CD4-positive, alpha-beta T cell (primary cell): ENCODE measurements at places on chromosomes 1 and 21.

- DNase-seq, result peak; percentile 33
Measured at GRCh38 chr21:37006486-37007291, at the start of gene RIPPLY3. RIPPLY3 (plus strand) TSS chr21:37006702; CDS start chr21:37006773, 71 bp downstream.

- DNase-seq, result no peak
Measured at GRCh38 chr1:107648071-107648470, 316.9 kb downstream of the VAV3 start.

GRCh38 chr1:179120736-179121135 is 38.9 kb downstream of the TOR3A start:
- no peak for DNase-seq

DNA sequence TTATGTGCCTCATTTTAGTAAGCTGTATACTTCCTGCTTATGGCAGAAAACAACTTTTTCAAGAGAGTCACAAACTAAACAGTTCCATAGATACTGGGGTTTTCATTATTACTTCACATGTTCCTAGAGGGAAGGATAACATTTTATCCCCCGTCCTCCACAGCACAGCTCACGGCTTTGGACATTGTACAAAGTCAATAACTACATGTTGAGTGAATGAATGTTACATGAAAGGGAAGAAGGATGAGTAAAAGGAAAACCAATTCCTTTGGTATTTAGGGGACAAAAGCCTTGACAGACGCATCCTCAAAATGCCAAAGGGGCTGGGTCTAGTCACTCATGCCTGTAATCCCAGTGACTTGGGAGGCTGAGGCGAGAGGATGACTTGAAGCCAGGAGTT is 14.8 kb downstream of the PI4KB start:
- no peak for DNase-seq

DNA sequence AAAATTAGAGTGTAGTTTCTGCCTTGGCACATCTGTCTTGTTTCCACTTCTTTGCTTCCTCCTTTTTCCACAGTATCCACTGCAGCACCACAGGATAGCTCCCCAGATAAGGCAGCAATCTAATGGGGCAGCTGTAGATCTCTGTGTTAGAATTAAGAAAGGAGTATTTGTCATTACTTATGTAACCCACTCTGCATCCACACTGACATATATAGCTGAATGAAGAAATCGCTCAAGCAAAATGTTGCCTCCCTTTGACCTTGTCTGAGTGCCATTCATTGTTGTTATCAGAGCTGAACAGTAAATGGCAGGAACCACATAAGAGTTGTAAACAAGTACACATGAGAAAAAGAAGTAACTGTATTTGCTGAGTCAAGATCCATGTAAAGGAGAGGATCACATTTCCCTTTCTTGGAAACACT is 45.9 kb upstream of the DPH5 start:
- DNase-seq, result no peak

- no peak for DNase-seq
Measured at GRCh38 chr21:39961251-39961650, 94.0 kb downstream of the PCP4 start.

DNA sequence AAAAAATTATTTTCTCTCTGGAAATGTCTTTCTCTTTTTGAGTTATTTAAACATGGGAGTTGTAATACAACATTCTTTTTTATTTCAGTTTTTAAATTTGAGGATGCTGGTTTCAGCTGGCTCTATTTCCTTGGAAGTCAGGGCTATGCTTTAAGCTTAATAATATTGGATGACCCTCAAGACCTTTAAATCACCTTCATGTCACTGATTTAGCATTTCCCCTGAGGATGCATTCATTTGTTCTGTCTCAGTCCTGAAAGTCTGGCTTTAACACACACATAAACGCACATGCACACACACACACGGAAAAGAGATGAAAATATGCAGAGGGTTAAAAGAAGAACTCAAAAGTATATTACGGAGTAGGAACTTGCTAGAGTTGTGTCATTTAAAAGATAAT is 260.5 kb downstream of the PTBP2 start:
- DNase-seq, result no peak

- DNase-seq, result no peak
Measured at GRCh38 chr1:89566761-89567174, 42.1 kb downstream of the LRRC8B start.

- DNase-seq, result no peak
Measured at GRCh38 chr1:200518524-200518923, 102.0 kb downstream of the KIF14 start.

- DNase-seq, result peak; percentile 43
Measured at GRCh38 chr1:223363057-223363855, 720 bp downstream of the SUSD4 start.

DNA sequence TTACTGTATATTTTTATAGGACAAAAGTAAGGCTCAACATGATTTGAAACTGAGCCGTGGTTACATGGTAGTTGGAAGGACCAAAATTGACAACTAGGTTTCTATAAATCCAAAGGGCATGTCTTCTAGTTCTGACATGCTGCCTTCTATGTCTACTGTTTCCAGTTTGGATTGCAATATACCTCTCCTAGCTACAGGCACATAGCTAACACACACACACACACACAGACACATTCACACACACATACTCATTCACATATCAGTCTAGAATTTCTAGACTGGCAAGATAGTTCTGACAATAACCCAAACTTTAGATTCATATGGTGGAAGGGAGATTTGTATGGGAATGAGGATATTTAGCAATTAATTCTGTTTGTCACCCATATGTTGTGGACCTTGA is 544.8 kb upstream of the CAMK1G start:
- no peak for DNase-seq

DNA sequence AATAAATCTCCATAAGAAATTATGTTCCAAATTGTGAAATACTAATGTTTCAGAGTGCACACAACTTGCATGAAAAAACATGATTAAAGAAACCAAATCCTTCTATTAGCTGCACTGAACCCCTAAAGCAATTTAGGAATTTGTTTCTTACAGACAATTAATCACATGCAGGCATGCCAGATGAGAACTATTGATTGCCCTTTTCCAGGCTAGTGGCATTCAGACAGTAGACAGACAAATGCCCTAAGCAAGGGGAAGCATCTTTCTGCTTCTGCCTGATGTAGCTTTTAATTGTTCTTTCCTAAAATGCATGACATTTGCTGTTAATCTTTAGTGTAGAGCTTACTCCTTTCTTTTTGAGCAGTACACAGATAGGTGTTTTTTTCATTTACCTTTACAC is 229.5 kb downstream of the DPYD start:
- DNase-seq, result no peak

DNA sequence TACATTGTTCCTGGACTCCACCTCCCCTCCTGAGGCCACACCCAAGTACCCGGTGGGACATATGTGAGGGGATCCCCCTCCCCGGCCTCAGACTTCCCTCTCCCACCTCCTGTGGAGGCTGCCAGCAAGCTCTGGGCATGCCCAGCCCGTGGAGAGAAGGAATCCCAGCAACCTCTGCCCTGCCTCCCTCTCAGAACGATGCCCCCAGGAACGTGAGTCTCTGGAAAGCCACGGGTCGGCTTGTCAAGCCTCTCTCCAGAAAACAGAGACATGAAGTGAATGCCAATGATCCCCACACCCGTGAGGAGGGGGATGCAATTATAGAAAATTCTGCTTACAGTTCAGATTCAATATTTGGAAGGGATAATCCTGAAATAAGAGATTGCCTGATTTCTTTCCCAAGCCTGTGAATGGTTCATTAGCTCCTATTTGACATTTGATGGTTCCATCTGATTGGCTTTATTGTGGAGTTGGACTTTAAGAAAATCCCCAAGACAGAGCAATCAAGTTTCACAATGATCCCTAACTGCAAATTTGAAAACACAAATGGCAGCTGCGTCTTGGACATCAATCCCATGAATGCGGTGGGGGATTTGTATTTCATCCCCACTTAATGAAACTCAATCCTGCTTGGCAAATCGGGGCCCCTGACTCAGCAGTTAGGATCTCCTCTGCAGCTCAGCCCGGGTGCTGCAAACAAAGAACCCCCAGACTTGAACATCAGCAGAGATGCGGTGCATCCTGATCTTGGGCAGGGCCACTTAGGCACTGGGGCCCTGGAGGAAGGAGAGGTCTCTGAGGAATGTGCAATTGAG is 9.1 kb upstream of the GUCA2B start:
- no peak for DNase-seq

DNA sequence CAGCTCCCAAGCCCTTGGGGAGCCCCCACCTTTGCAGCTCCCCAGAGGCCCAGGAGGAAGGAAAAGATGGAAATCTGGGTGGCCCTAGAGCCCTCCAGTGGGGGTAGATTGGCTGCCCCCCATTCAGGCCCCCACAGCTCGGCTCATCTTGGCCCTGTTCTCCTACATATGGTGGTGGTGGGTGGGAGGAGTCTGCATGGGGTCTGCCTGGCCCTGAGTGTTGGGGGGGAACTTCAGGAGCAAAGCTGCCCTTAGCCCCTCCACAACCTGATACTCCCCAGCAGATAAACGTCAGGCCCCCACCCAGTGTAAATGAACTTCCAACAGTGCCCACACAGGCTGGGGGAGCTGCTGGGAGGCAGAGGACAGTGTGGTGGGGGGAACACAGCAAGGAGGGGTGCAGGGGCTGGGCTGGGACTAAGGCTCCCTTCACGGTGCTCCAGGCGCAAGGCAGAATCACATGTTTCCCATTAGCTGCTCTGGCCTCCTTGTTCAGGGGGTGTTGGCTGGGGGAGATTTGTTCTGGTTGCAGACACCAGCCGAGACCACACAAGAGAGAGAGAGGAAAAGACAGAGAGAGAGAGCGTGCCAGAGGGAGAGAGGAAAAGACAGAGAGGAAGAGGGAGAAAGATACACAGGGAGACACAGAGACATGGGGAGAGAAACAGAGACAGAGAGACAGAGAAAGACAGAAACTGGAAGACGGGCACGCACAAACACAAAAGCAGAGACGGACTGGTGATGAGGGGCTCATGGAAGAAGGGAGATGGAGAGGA is 42.6 kb downstream of the AHDC1 start:
- no peak for DNase-seq

GRCh38 chr1:165947797-165948455 is 120.5 kb downstream of the UCK2 start:
- DNase-seq, result no peak

DNA sequence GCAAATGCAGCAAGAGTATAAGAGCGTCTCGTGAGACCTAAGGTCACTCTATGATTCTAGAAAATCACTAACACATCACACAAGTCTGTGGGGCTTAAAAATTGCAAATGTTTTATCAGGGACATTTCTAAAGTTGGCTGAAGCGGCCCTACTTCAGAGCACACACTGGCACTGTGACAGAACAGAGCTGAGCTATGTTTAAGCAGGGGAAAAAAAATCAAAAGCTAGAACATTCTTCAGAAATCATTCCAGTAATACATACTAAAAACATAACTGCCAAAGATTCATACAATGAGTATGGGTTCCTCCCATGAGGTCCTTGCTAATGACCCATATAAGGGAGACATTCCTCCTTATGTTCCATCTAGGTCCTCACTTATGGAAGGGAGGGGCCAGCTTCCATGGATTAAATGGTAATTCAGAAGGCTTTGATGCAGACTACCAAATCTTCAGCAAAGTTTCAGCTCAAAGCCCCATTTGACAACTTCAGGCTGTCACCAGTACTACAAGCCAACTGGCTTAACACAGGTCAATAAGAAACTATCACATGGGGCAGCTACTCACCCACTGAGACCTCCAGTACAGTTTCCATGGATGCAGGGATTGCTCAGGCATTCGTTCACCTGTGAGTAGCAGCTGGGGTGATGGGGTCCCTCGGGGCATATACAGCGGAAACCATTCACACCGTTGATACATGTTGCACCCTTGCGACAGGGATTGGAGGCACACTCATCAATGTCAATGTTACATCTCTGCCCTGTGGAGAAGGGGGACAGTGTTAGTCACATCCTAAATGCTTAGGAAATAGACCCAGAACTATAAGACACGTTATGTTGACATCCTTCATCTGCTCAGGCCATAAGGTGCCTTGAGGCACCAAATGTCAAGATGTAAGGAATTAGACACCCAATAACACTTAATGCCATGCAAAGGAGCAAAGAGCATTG is 58.4 kb upstream of the ADAM30 start:
- no peak for DNase-seq

GRCh38 chr1:186518822-186519381 is 58.0 kb upstream of the PDC start:
- DNase-seq, result no peak

DNA sequence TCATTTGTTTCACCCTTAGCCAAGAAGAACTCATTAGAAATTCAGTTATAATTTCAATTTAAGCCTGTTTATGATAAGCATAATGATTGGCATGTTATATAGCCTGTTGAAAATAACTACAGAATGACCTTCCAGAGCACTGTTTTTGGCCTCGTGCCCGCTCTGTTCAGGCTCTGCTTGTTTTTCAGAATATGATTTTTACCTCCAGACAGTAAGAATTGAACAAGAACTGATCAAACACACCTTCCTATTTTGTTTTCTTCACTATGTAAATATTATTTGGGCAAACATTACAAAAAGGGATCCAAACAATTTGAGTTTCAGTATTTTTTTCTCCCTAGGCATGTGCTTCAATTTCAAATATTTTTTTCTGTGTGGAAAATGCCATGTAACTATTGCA is 48.1 kb upstream of the ANGPTL1 start:
- DNase-seq, result no peak

GRCh38 chr1:33273406-33273805 is 17.1 kb downstream of the ZNF362 start:
- DNase-seq, result no peak

DNA sequence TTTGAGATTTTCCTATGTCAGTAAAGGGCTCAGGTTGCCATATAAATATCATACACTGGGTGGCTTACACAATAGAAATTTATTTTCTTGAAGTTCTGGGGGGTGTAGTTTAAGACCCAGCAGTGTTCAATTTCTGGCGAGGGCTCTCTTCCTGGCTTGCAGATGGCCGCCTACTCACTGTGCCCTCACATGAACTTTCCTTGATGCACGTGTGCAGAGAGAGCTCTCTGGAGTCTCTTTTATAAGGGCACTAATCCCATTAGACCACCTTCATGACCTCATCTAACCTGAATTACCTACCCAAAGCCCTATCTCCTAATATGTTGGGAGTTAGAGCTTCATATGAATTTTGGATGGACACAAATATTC is 21.1 kb downstream of the TMEM51 start:
- no peak for DNase-seq

GRCh38 chr1:241612533-241613477 is 27.4 kb downstream of the CHML start:
- no peak for DNase-seq

- no peak for DNase-seq
Measured at GRCh38 chr1:75794382-75794781, 2.3 kb upstream of the MSH4 start.

DNA sequence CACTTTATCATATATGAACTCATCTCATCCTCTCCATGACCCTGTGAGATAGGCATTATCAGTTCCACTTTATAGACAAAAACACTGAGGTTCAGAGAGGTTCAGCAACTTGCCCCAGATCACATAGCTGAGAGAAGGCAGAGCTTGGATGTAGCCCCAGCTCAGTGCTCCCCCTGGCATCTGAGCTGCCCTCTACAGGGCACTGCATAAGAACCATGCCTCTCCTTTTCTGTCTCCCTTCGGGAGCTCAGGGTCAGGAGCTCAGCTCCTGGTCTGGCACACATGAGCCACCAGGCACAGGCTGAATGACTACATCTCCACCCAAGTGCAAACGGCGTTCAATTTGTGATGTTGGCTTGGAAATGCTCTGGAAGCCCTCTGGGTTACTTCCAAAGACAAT is 16.9 kb downstream of the RAB7B start:
- DNase-seq, result no peak

GRCh38 chr1:220250681-220251080 is 21.6 kb downstream of the RAB3GAP2 start:
- no peak for DNase-seq
